Activated T-cell treated with anti-CD3 and anti-CD28 coated beads for 48 hours (primary cell): ENCODE measurements at places on chromosomes 4 and X.

GRCh38 chrX:118499295-118499694 lies 3.7 kb downstream of the DOCK11 start:
- DNase-seq: no peak

GRCh38 chr4:160795216-160795615 lies 1368.6 kb downstream of the FSTL5 start:
- DNase-seq: no peak

DNA sequence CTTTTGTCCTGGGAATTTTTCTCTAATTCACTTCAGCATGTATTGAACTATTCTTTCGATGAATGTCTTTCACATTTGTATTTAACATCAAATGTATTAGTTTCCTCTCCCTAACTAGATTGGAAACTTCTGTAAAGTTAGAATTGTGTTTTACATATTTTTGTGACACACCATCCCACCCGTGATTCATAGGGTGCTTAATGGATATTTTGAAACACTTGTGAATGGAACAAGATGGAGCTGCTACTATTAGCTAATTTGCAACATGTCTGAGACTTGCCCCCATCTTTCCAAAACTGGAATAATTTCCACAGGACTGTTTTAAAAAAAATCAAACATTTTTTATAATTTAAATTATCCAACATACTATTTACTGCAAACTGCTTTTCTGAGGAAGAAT lies 30.2 kb upstream of the GNPDA2 start:
- no peak for DNase-seq

GRCh38 chr4:90159193-90159592 lies 32.0 kb downstream of the CCSER1 start:
- DNase-seq: no peak

DNA sequence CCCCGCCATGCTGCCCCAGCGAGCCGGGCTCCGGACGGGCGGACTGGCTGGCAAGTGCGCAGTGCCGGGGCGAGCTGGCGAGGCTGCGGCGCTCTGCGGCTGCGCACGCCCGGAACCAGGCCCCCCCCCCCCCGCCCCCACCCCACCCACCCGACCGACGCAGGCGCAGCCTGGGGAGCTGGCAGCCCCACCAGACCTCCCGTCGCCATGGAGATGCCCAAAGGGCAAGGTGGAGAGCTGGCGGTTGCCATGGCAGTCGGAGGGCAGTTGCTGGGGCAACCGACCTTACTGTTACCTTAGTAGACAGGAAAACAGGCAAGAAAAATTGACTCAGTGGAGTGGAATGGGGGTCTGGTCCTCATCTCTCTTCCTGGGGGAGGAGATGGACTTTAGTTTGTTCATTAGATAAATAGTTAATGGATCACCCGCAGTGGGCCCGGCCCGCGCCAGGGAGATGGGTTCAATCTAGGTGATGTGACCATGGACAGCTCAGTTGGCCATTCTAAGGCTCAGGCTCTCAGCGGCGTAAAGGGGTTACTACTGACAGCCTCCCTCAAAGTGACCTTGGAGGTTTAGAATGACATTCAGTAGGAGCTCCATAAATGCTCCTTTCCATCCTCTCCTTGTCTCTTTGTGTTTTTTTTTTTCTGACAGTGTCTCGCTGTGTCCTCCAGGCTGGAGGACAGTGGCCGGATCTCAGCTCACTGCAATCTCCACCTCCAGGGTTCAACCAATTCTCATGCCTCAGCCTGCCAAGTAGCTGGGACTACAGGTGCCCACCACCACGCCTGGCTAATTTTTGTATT lies at the start of gene PCSK1N:
Gene PCSK1N (minus strand): TSS at position 87 of the 806 bp plus-strand sequence. CDS start 78 bp downstream, at position 9.
- DNase-seq: no peak

- DNase-seq: no peak
These were observed 62.3 kb downstream of the FAM193A start for GRCh38 chr4:2598511-2599303.

GRCh38 chr4:113444386-113444785 lies 317.2 kb downstream of the CAMK2D start:
- no peak for DNase-seq

- DNase-seq: no peak
These were observed 66.1 kb upstream of the H2AZ1 start for GRCh38 chr4:100016191-100016590.

DNA sequence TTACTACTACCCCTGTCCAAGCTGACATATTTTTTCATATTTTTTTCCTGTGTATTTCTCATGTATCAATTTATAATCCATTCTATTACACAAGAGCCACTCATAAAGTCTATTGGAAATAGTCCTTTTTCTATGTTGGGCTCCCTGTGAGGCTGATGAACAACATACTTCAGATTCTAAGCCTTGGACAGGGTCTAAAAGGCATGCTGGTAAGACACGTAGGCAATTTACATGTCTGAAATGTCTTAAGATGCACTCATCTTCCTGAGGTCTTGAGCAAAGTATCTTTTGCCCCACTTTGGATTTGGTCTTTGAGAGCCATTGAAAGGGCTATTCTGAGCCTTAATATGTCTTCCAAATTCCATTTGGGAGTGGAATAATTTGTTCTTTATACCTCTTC lies 31.8 kb downstream of the OCIAD1 start:
- no peak for DNase-seq

DNA sequence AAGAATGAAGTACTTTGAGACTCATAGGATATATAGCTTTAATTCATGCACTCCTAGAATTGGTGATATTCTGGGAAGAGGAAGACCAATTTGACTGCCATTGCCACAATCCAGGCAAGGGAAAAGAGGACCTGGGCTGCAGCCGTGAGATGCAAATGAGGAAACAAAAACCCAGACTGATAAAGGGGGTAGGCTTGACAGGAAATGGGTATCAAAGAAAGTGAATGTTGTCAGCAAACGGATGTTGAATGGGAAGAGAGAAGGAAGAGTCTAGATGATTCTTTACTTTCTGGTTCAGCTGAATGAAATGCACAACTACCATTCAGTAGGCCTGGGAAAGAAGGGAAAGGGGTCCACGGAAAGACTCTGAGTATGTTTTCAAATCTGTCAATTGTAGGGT lies 17.1 kb upstream of the ARHGEF6 start:
- no peak for DNase-seq

DNA sequence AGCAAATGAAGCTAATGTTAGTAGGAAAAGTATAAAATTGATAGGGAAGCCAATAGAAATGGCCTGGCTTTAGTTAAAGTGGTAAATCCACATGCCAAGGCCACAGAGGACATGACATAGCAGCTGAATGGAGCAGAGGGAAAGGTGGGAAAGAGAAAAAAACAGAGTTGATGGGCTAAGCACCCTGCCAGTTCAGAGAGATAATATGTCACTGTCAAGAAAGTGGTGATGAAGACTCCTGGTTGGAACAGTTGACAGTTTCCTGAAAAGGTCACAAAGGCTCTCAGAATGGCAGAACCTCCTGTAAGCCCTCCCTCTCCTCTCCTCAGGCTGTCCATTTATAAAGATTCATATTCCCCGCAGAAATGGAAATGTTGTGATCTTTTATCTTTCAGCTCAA lies 48.2 kb downstream of the SLC7A11 start:
- DNase-seq: no peak

DNA sequence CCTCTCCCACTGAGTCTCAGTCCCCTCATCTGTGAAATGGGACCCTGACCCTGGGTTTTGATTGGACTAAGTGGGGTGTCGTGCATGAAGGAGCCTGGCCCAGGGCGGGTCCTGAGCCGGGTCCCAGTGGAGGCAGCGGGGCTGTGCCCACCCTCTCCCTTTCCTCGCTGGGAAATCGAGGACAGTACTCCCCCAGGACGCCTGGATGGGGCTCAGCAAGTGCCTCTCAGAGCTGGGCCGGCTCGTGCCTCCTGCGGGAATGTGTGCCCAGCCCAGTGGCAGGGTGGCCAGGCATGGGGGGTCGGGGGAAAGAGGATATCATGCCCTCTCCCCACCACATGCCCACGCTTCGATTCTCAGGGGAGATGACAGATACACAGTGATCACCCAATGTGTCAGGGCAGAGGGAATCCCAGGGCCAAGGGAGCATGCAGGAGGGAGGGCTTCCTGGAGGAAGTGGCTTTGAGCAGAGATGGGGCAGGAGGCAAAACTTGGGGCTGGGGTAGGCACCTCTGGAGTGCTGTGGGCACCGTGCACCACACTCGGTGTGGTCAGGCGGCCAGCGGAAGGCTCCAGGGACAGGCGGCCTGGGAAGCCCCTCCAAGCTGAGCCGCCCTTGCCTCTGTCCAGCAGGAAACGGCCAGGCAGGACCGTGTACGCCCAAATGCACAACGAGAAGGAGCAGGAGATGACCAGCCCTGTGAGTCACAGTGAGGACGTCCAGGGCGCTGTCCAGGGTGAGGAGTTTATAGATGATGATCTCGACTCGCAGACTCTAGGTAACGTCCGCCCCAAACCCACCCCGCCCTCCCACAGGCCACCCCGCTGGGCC lies 203.0 kb downstream of the AFAP1 start:
- DNase-seq: no peak

- DNase-seq: no peak
These were observed 618.1 kb upstream of the GRIA3 start for GRCh38 chrX:122565952-122566351.

DNA sequence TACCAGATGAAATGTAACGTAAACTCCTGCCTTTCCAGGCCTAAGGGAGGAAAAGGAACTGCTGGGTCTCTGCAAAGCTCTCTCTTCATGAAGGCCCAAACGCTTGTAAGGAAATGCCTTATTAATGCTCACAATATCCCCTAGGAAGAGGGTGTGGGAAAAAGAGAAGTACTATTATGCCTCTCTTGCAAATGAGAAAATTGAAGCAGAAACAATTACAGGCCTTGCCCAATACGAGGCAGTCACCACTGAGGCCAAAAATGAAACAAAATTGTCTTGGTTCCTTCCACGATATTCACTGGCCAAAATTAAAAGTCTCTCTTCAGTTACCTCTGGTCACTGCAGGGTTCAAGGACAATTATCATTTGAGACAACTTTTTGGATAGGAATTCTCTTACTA lies 3.2 kb downstream of the SCARB2 start:
- DNase-seq: no peak

DNA sequence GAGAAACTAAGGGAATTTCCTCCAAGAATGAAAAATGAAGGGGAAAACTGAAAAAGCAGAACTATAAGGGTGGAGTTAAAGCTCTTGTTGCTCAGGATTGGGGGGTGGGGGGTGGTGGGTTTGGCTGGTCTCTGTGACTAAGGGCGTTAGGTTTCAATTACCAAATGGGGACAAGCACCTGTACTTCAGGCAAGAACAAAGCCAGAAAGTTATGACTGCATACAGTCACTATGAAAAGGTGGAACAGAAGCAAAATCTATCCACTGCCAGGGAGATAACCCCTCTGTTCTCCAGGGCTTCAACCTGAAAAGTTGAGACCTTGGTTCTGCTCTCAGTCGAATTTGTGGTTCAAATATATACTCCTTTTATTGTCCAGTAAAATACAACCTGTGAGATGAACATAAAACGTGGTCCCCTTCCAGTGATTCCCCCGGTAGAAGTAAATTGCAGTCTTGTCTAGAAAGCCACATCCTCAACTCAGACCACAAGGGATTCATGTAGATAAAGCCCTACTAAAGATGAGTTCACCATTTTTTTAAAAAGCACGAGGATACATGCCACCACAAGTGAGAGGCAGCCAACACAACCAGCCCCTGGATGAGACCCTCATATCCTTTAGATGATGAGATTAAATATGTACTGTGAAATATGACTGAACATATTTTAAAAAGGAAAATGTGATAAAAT lies 257.1 kb upstream of the RPS6KA3 start:
- DNase-seq: no peak

- no peak for DNase-seq
These were observed 179.2 kb upstream of the PCDH18 start for GRCh38 chr4:137711502-137711901.

- no peak for DNase-seq
These were observed 187.5 kb upstream of the ANK2 start for GRCh38 chr4:112861691-112862674.

GRCh38 chr4:108345862-108346817 lies 177.4 kb upstream of the LEF1 start:
- DNase-seq: no peak

- no peak for DNase-seq
These were observed 62.9 kb upstream of the SLC7A11 start for GRCh38 chr4:138305050-138305449.

DNA sequence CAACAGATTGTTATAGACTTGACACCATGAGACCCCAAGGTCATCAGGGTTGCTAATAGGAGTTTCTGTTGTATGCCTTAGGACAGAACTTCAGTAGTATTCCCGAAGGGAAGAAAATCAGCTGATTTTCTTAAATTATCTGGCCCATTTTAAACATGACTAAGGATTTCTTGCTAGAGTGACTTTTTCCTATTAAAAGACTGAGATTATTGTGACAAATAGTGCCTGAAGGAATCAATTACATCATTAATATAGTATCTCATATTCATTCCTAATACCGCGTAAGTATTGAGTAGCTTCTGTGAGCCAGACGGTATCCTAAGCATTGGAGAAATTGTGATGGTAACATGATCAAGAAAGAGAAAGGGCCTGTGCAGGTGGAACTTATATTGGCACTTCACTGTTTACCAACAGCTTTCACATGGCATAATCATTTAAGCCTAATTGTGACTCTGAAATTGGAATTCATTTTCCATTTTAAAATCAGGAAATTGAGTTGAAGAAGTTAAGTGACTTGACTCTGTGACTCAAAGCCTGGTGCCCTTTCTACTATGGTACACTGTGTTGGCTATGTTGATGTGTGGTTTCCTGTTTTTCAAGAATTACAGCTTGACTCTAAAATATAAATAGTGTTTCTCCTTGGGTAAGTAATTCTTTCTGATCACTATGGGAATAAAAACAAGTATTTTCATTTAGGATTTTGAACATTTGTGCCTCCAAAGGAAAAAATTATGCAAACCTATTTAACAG lies 4.1 kb downstream of the AFF1 start:
- no peak for DNase-seq

DNA sequence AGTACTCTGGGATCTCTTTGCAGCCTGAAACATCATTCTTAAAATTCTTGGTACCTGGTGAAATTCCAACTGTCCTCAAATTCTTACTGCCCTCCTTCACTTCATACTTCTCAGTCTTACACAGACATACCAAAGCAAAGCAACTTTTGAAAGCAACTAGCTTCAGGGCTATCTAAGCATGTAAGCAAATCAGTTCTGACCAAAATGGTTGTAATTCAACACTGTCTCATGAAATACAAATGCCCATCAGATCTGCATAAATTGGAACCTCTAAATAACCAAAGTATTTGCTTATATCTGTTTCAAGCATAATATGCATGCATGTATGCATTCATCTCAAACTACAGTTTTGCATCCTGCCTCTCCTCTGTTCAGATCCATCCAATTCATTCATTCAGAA lies 308.1 kb upstream of the PPARGC1A start:
- DNase-seq: no peak

DNA sequence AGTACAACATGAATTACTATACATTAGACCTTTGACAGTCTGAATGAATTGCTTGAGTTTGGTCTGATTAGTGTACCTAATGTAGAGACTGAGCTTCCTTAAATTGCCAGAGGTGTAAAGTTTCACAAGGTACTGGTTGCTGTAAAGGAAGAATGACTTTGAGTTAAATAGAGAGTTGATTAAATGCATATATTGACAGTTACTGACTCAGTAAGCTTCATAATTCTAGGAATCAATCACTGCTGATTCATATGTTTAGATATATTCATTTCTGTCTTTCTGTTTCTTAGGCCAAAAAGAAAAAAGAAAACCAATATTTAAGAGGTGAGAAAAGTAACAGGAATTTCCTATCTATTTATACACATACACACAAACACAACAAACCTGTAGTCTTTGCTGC lies 16.2 kb upstream of the ART3 start:
- DNase-seq: no peak
